ENCODE measurements at places on chromosomes 11 and 22. TPM values are rescaled to one million over a fixed set of nuclear protein-coding genes. Genes with fewer than 3 reads are reported as not detected.

Gene NLRP10
- total RNA-seq, result 14.1 TPM

Gene SCN4B
- total RNA-seq, result 0.36 TPM

Gene ARHGAP20
- total RNA-seq, result 3.5 TPM

Gene OR51B4
- total RNA-seq, result not detected

Gene UBQLN3
- under 0.01 TPM for total RNA-seq

Gene TMA7B
- not detected for total RNA-seq

DNA sequence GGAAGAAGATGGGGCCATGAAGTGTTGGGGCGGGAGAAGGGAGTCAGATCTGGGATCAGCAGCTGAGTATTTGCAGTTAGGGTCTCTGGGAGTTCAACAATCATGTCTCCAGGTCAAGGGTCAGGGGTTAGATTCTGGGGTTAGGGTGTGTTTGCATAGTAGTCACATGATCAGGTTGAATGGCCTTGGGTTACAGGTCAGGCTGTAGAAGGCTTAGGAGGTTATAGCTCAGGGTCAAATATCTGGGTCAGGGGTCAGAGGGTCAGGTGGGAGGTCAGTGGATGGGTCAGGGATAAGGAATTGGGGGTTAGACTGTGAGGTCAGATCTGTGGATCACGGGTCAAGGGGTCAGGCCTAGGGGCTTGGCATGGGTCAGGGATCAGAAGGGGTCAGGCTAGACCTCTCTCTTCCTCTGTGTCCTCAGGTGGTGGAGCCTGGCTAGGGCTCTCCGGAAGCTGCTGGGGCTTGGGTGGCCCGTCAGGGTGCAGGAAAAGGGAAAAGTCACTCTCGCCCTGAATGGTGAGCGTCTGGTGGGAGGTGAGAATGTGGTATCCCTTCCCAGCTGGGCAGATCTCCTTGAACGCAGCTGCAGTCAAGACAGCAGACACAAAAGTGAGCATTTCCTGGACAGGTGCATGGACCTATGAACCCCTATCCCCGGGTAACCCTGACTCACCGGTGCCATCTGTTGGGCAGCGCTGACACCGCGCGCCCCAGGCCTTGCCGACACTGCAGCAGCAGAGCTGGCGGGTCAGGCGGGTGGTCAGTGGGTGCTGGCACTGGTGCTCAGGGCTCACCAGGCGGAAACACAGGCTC lies 6.4 kb downstream of the LTBP3 start:
- peak; percentile 88 for DNase-seq

GRCh38 chr11:27444801-27445215 lies 27.8 kb downstream of the LGR4 start:
- DNase-seq, result no peak

Data from osteoblast (primary cell).